Metanephros (tissue), 2 donors: ENCODE measurements at places on chromosomes 5 and 9. TPM values are rescaled to one million over a fixed set of nuclear protein-coding genes. Genes with fewer than 3 reads are reported as not detected.

The LYSMD3 gene
- 14.0 TPM for total RNA-seq

The CSF2 gene
- total RNA-seq = not detected

The HAVCR2 gene
- total RNA-seq = 13.0 TPM

The OR1J4 gene
- total RNA-seq = not detected

The RC3H2 gene
- 56.8 TPM for total RNA-seq

The EPB41L4B gene
- total RNA-seq = 10.5 TPM

The SMIM15 gene
- 43.4 TPM for total RNA-seq

The ASTN2 gene
- total RNA-seq = 19.0 TPM

The CNTNAP3B gene
- total RNA-seq = 16.5 TPM

The PALM2AKAP2 gene
- 20.7 TPM for total RNA-seq

The KDM4C gene
- 45.2 TPM for total RNA-seq

The OR13C9 gene
- 0.58 TPM for total RNA-seq

The CKMT2 gene
- 62.2 TPM for total RNA-seq

The PAXX gene
- 28.0 TPM for total RNA-seq

The CCNJL gene
- 4.5 TPM for total RNA-seq

The RNF224 gene
- 0.70 TPM for total RNA-seq

The ZNF354B gene
- total RNA-seq = 16.3 TPM

The PLEKHG4B gene
- total RNA-seq = 10.0 TPM
